ENCODE measurements at places on chromosomes 3 and 15.

- no peak for DNase-seq
Measured at GRCh38 chr15:57506422-57506821, 85.3 kb upstream of the MYZAP start.

- no peak for DNase-seq
Measured at GRCh38 chr3:176941689-176942088, 255.6 kb downstream of the TBL1XR1 start.

DNA sequence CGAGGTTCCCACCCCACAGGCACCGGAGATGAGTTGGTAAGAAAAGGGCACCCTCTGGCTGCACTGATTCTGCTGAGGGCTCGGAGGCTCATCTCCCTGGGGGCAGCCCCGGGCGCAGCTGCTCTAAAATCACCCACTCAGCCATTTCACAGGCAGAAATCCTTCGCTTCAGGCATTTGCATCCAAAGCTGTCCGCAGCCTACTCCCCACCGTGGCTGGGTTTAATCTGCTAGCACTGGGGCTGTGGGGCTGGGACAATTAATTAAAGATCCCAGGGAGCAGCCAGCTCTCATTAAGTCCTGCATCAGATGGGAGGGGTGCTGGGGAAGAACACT lies 104.3 kb upstream of the PRR20G start:
- no peak for DNase-seq

DNA sequence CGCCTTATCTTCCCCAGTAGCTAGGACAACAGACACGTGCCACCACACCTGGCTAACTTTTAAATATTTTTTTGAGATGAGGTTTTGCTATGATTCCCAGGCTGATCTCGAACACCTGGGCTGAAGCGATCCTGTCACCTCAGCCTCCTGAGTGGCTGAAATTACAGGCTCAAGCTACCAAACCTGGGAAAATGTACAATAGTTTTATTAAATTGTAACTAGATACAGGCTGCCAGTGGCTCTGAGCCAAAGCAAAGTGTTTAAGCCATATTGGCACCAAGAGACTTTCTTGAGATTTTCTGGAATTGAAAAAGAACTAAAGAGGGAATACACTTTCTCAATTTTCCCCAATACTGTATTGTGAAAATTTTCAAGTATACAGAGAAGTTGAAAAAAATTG lies 204.3 kb downstream of the SUCLG2 start:
- no peak for DNase-seq

DNA sequence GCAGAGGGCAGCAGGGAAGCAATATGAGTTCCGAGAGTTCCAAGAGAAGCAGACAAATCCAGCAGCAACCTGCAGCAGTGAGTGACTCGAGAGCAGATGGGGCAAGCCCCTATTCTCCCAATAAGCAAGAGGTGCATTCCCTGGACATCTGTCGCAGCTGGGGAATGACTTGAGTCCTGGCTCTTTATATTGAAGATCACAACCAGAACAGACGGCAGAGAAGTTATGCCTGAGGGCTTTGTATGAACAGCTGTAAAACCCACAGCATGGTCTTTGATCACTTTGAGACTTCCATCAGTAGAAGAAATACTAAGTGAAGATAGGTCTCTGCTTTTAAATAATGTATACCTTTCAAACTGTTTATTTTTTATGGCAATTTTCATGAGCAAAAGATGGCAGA lies 23.6 kb upstream of the C3orf22 start:
- DNase-seq, result no peak

DNA sequence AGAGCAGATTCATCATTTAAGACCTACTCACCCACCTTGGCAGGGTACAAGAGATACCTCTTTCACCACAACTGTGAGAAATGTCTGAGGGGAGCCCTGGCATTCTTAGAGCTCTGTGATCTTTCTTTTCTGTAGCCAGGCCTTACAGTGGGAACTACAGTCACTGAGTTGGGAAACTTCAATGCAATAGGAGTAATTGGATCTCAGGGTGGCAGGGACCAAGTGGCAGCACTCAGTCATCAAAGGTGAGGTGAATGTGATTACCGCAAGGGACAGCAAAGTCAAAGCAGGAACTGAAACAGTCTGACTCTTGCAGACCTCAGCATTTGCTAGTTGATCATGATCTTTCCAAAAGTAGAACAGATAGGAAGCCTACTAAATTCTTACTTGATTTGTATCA lies 7.2 kb upstream of the MCF2L2 start:
- DNase-seq, result no peak

DNA sequence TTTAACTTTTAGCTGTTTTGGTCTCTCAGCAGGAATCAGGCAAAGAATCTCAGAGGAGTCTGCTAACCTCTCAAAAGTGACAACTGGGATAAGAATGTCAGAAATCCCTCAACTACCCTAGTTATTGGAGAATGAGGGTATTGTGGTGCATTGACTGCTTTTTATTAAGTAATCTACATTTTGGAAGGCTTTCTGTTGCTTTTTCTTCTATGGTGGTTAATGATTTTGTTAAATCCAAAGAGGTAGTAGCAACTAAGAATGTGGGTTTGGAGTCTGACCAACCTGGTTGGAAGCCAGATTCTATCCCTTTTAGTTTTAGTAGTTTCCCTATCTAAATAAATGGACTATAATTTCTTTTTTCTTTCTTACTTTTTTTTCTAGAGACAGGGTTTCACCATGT lies 94.7 kb upstream of the RNF7 start:
- no peak for DNase-seq

DNA sequence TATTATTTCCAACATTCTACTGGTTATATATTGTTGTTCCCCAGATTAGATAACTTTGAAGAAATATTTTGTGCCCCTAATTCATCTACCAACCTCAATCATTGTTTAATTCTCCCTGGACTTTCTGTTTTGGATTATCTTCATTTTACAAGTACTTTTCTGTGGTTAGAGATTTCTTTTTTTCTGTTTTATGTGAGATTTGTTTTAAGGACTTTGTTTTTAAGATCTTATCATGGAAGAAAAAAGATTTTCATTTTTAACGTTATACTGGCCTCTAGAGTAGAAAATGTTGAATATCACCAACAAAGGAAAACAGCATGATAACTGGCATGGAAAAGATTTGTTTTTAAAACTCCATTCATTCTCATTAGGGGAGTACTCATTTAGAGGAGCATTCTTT lies 210.9 kb upstream of the KCNMB2 start:
- no peak for DNase-seq

DNA sequence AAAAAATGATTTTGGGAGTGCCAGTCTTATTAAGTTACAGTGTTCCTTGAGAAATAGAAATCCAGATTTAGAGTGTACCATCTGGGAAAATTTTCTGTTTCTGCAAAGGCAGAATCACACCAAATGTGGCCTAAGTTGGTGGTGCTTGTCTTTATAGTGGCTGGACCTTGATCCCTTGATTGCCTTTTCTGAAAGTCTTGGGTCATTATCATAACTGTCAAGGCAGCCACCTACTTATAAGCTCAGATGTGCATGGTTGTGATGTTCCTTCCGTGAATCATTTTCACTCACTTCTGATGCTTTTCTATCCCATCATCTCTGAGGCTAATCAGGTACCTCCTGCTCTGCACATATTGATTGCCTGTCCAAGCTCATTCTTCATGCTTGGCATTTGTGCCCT lies 20.1 kb downstream of the CMSS1 start:
- DNase-seq, result no peak

- no peak for DNase-seq
Measured at GRCh38 chr3:170765419-170766078, 104.4 kb downstream of the RPL22L1 start.

GRCh38 chr3:182118066-182118465 lies 406.3 kb downstream of the SOX2 start:
- DNase-seq, result no peak

DNA sequence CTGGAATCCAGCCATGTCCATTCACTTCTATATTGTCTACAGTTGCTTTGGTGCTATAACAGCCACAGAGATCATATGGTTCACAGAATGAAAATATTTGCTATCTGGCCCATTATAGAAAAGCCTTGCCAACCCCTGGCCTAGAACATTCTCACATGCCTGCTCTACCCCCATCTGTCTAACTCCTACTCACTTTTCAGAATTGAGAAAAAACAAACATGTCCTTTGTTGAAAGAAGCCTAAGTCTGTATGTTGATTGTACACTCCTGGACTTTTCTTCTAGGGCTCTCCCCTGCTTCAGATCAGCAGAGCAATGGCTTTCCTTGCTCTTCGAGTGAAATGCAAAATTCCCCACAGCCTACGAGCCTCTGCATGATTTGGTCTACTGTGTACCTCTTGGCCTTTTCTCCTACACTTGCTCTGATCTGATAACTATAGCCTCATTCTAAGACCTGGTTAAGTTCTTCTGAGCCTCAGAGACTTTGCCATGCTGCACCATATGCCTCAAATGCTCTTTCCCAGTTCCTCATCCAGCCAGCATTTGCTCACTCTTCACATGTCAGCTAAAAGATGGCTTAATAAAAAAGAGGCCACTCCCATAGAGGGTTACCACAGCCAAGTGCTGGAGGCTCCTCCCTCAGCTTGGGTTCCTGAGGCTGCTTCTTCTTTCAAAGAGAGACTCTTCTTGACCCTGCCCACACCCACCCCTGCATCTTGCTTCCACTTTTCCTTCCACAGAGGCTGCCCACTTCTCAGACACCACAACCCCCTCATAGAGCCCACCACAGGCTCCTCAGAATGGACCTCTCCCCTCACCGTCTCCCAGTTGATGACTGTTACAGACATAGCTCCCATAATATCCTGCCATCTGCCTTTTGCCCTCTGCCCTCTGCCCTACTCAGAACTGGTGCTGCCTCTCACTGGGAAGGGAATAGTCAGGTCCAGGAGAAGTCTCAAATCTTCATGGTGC lies 22.9 kb upstream of the DCLK3 start:
- DNase-seq, result no peak

DNA sequence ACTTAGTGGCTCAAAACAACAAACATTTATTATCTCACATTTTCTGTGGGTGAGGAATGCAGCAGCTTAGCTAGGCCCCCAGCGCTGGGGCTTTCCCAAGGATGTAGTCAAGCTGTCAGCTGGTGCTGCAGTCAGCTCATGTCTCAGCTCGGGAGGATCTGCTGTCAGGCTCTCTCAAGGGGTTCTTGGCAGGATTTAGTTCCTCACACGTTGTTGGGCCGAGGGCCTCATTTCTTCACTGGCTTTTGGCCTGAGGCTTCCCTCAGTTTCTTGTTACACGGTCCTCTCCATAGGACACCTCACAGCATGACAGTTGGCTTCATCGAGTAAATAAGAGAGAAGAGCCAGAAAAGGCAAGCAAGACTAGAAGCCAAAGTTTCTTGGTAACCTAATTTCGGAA lies 13.7 kb upstream of the U2SURP start:
- no peak for DNase-seq

DNA sequence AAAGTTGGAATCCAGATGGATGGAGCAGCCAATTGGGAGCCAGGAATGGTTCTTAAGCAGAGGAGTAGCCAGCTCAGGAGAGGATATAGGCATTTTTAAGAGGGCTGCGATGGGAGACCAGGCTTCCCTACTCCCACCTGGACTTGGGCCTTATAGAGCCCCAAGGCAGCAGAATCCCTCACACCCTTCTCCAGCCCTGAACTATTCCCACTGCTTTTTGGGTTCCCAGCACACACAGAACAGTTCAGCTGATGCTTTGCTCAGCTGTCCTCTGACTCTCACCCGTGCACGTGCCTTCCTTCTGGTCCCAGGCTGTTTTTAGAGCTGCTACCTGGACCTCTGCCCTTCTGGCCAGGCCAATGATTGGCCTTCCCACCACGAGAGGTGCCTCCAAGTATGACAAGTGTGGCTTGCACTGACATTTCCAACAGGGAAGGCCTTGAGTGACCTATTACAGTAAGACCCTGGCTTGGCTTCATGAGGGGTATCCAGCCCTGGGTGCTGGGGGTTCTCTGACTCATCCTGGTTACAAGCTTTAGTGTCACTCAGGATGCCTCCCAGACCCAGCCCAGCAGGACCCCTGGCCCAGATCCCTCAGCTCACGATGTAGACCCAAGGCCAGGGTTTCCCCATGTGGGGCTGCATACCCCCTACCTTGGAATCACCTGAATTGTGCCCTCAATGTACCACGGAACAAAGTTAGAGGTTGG lies 25.2 kb downstream of the NOX5 start:
- DNase-seq, result no peak

- DNase-seq, result no peak
Measured at GRCh38 chr3:151398895-151399294, 14.3 kb upstream of the P2RY12 start.

DNA sequence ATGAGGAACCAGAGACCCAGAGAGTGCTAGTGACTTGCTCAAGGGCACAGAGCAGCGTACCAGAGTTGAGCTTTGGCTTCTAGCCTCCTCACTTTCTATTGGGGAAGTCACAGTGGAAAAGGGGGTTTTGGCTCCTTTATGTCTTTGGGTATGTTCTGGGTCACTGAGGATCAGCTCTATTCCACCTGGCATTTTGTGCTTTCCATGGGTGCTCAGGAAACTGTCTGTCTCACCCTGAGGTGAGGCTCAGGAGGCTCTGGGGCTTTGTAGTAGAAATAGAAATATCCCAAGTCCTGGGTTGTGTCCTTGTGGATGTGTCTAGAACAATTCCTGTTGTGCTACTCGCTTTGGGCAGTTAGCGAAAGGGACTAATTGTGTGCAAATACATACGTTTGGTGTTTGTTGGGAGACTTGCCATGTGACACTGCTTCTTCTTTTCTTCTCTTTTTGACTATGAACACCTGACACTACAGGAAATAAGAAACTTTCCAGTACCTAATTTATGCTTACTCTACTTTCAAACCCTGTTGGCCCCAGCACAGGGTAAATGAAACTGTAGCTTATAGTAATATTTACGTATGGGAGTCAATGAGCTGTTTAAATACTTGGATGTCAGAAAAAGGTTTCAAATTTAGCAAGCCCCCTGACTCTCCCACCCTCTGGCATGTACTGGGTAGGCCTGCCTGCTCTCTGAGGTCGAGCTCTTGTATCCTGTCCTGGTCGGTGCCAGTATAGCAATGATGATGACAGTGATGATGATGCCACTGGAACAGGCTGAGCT lies 35.6 kb downstream of the SMAD3 start:
- DNase-seq, result peak; percentile 55

DNA sequence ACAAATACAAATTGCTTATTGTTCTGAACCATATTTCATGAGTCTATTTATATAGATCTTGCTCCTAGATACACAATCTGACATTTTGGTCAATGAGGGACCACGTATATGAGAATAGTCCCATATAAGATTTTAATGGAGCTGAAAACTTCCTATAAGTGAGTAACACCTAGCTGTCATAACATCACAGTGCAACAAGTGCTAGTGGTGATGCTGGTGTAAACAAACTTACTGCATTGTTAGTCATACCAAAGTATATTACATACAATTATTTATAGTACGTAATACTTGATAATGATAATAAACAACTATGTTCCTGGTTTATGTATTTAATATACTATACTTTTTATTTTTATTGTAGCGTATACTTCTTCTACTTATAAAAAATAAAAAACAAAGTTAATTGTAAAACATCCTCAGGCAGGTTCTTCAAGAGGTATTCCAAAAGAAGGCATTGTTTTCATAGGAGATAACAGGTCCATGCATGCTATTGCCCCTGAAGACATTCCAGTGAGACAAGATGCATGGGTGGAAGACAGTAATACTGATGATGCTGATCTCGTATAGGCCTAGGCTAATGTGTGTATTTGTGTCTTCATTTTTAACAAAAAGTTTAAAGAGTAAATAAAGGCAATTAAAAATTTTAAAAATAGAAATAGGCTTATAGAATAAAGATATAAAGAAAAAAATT lies 46.8 kb upstream of the NAALADL2 start:
- no peak for DNase-seq

- no peak for DNase-seq
Measured at GRCh38 chr15:51161491-51162220, 67.0 kb upstream of the TNFAIP8L3 start.

All from stimulated activated CD8-positive, alpha-beta memory T cell treated with anti-CD3 and anti-CD28 coated beads, Interleukin-2, amount 100 ng/mL, for 48 hours (primary cell).